ENCODE measurements at places on chromosomes 4 and X.

- no peak for DNase-seq
These were observed 8.9 kb downstream of the TCEANC start for GRCh38 chrX:13661735-13662288.

- DNase-seq = no peak
These were observed 19.5 kb downstream of the SAT1 start for GRCh38 chrX:23802431-23802830.

DNA sequence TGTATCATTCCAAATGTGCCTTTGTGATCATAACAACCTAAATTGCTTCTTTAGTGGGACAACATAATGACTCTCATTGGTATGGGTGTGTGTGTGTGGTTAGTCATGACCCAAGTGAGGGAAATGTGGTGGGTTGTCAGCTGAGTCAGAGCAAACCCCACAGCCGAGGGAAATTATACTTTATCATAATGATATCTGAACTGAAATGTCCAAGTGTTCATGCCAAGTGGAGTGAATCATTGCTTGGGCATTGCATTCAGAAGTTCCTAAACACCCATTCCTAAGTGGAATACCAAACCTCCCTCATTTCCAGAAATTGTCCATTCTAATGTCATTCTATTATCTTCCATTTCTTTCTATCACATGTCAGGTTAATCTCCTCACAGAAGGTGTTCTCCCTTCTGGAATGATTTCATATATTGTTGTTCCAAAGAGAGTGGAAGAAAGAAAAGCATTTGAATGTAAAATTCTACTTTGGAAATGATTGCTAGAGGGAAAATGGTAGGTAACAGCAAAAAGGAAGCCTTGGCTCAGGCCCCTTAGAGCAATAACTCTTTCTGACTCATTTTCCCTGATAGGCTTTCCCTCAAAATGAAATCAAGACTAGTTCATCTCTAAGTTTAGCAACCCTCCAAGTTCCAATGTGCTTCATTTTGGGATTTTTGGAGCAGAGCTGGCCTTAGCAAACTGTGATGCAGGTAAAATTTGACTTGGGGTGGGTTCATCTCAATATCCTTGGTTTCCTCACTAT, 230.7 kb upstream of the KCNIP4 start:
- no peak for DNase-seq

GRCh38 chrX:80513625-80514024, 93.4 kb downstream of the TENT5D start:
- DNase-seq = no peak

DNA sequence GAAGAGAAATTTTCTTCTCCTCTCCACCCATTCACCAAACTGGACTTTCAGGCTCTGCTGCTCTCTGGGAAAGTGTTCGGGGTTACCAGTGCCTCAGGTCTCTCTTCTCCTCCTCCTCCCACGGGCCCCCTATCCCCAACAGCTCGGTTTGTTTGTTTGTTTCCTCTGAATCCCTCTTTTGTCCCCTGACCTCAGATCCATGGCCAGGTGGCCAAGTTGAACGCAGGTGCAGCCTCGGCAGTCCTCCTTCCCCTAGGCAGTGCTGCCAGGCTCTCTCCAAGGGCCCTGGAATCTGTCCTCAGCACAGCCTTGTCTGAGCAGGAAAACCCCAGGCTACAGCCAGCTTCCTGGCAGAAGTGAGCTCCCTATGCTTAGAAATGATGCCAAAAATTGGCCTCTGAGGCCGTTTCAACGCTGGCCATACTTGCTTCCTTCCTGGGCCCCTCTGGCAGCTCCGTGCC, 60.0 kb downstream of the FHDC1 start:
- no peak for DNase-seq

DNA sequence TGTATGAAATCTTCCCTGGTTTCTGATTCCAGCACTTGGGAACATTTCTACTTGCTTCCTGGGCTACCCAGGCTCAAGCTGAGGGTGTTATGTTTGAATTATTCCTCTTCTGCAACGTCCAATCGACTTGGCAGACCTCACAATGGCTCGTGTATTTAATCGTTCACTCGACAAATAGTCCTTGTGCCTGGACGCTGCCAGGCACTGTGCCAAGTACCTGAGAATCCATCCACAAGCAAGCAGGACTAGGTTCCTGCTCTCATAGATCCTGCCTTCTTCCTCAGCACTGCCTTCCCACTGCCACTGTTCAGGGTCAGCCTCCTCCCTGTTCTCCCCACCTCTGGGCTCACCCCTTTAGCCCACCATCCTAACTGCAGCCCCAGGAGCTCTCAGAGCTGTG, 113.3 kb downstream of the EFNB1 start:
- no peak for DNase-seq

GRCh38 chr4:85684676-85685075, 209.7 kb downstream of the ARHGAP24 start:
- no peak for DNase-seq

All from left lobe of liver (tissue), 2 donors.